ENCODE measurements at places on chromosomes 11 and 22.
A peak's percentile ranks its signal among the peaks of the same experiment; 100 is the strongest.

DNA sequence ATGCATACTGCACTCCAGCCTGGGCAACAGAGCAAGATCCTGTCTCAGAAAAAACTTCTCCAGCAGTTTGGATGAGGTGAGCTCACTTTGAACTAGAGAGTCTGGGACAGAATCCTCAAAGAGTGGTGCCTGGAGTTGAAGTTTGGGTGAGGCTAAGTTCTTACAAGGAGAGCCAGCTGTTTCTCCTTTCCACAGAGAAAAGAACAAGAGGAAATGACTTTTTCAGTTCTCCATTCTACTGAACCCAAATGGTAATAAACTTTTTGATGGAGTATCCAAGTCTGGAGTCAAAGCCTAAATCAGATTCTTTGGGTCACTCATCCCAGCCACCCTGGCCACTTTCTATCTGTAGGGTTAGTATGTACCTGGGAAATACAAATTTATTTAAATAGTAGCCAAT is 102.7 kb downstream of the TRAF6 start:
- DNase-seq: no peak

DNA sequence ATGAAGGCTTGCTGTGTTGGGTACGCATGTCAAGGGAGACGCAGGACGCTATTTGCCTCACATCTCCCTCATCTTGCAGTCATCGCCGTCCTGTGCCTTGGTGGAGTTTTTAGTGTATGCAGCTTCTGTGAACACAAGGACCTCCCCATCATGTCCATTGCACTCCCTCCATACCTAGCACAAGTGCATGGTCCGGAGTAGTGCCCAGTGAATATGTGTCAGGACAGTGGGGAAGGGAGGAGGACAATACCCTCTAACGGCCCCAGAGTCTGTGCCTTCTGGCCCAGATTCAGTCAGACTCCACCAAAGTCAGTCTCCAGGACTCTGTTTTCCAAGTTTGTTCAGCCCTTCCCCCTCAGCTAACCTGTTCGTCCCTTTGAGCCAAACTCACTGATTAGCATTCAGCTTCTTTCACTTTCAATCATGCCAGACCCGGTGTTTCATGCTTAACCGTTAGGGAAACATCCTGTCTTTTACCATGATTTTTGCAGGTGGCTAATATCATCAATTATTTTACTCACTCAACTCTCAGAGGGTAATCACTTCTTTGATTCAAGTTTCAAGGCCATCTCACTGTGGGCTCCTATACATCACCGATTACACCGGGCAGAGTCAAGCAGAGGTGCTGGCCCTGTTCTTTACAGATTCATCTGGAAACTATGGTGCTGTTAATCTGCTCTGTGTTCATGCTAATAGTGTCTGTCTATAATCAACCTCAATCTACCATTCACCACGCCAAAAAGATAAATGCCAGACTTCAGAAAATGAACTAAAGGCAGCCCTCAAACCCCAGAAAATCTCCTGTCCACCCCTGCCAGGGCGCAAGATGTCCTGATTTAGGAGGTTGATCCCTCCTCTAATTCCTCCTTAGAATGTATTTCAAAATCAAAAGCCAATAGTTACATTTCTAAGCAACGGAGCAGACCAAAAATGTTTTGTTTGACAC is 156.5 kb downstream of the RRAS2 start:
- DNase-seq: no peak

GRCh38 chr11:121930004-121930965 is 185.7 kb downstream of the BLID start:
- peak; percentile 19 for DNase-seq

DNA sequence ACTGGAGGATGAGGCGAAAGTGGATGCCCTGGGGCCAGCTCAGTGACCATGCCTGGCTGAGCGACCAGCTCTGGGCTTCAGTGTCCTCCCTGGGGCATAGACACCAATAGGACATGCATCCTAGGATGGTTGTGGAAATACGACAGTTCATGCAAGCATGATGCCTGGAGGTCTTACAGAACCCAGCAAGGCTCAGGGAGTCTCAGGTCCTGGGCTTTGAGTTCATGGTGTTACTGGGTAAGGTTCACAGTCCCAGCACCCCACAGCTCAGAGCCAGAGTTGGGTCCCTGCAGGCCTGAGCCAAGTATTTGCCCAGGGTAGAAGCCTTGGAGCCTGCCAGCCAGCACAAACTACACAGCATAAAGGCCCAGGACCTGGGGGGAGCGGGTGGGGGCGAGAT is 4.2 kb upstream of the SUSD2 start:
- no peak for DNase-seq

DNA sequence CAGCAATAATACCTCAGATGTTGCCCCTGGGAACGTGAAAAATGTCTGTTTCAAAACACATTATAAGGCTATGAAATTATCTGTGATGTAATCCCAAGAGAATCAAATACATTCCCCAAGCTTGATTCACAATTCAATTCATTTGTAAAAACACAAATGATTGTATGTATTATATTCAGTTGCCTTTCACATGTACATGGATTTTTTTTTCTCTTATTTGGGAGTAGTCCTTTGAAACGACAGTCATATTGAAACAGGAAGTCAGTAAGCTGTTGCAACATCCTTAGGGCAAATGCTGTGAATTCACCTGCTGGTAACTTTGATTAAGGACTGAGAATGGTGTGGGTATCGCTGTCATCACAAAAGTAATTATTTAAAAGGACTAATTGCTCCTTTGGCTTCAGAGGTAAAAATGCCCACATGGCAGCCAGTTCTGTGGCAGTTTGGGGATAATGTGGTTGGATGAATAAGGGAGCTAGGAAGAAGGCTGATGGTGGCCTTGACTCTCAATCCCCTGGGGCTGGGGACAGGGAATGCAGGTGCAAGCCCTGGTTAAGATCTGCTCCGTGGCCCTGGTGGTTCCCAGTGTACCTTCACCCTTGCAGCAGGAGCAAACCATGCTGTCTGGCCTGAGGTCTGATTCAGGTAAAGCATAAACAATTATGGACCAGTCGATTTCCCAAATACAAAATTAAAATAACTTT is 13.2 kb downstream of the EHF start:
- peak; percentile 55 for DNase-seq

GRCh38 chr11:10592331-10592730 is 23.9 kb upstream of the LYVE1 start:
- DNase-seq: peak; percentile 95

DNA sequence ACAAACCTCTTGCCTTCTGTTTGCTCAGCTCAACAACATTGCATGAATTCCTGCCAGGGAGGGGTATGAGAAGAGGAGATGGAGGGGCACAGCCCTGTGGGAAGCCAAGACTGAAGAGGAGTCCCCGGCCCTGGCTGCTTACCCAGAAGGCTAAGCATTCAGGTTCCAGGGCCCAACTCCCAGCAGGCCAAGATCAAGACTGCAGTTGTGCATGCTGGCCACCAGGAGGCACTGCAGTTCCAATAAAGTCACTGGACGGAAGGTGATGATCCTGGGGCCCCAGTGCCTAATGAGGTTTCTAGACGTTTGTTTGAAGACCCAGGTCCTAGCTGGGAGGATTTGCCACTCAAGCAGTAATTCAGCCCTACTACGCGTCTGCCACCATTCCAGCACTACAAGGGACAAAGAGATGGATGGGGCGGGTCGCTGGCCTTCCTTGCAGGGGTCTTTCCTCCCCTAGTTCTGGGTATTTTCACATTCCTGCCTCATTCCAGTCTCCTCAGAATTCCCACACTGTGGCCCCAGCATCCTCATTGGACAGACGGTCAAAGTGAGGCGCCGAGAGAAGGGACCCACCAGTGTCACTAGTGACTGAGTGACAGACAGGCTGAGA is 23.6 kb downstream of the ALX4 start:
- peak; percentile 69 for DNase-seq

- DNase-seq: peak; percentile 73
Measured at GRCh38 chr11:87114093-87114492, 76.4 kb downstream of the TMEM135 start.

- DNase-seq: peak; percentile 62
Measured at GRCh38 chr22:29470159-29470855, 9.7 kb upstream of the NEFH start.

- no peak for DNase-seq
Measured at GRCh38 chr11:67364783-67365722, 8.3 kb downstream of the CLCF1 start.

GRCh38 chr11:95575517-95575916 is 214.1 kb downstream of the FAM76B start:
- DNase-seq: no peak
